NCI-H526 treated with DMSO at 0.1 percent for 48 hours (cell line): ENCODE measurements at places on chromosomes 1 and 21.

DNA sequence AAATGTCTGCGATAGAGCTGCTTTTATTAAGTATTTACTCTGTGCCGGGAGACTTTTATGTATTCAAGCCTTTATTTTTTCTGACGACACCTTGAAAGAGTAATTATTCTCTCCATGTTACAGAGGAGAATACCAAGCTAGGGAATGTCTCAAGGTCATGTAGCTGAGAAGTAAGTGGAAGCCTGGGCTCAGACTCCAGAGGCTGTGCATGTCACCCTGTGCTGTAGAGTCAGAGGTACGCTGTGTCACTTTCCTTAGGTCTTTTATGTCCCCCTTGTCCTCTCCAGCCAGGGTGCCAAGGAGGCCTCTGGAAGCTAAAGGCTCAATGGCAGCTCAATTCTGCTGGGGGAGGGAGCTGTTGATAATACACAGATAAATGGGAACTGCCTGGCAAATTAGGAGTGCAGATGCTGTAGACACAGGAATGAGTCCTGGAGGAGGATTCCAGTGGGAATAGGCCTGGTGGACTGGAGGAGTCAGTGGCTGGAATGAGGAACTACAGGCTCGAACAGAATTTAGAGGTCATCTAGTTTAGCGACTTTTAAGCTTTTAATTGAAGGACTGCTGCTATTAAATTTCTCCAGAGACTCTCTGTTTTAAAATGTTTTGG lies 9.3 kb upstream of the IL19 start:
- no peak for DNase-seq

GRCh38 chr21:29077651-29078090 lies 4.2 kb upstream of the CCT8 start:
- DNase-seq, result no peak

DNA sequence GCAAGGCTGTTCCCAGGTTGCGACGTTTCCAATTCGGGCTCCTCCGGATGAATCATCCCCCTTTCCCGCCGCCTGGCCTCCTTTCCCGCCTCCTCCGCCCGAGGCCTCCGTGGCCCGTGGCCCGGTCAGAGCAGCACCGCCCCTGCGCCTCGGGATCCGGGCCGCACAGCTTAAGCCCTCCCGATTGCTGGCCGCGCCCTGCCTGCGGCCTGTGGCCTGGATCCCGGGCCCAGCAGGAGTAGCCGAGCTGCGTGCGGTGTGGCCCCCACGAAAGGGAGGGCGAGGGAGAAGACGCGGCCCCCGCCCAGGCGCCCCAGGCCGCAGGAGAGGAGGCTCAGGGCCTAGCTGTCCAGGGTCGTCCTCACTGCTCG lies 1.0 kb downstream of the TMEM200B start:
- no peak for DNase-seq

- no peak for DNase-seq
These were observed 176.9 kb upstream of the FMN2 start for GRCh38 chr1:239914751-239915231.

DNA sequence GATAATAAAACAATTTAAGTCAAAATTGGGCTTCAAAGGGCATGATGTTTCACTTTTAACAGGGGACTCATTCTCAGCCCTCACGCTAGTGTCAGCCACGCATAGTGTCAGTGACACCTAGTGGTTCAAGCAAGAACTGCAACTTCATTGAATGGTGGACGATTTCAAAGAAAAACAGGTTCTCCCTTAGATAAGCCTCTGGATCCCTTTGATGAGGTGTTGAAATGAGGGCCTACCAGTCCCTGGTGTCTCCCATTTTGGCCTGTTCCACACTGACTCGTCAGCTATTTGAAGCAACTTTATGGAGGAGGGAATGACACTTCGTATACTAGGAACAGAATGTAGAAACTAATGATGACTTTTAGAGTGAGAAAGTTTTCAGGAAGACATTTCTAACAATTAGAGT lies 56.2 kb downstream of the FCRL5 start:
- DNase-seq, result peak; percentile 49

GRCh38 chr1:14403961-14404645 lies 194.4 kb upstream of the KAZN start:
- peak; percentile 75 for DNase-seq

DNA sequence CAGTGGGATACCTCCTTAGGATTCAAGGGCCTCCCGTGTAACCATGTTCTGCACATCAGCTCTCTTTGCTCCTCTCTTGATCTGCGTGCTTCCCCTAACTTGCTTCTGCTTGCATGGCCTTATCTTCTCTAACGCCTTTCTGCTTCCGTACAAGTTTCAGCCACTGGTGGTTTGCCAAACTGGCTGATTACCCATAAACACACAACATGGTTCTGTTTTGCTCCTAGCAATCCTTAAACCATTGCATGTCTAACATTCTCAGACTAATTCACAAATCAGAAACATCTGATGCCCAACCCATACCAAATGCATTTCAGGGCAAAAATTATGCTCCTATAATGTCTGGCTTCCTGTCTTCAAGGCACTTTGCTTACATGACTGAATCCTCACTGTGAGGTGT lies 166.4 kb downstream of the PBX1 start:
- no peak for DNase-seq

GRCh38 chr1:180947499-180947885 lies 34.8 kb downstream of the KIAA1614 start:
- DNase-seq, result no peak

DNA sequence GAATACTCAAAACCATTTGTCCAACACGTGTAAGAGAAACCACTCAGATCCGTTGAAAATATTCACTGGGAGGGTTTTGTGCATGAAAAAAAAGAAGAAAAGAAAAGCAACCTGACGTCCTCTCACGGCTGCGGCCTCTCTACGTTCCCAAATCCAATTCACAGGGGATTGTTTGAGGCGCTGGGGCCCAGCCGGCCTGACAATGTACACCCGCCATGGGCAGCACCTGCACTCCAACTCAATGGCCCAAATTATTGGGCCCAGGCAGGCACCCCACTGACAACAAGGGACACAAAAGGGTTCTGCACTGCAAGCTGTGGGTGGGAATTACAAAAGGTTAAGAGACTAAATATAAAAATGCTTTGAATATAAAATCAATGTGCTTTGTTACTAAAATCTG lies 41.5 kb downstream of the MORN1 start:
- no peak for DNase-seq

DNA sequence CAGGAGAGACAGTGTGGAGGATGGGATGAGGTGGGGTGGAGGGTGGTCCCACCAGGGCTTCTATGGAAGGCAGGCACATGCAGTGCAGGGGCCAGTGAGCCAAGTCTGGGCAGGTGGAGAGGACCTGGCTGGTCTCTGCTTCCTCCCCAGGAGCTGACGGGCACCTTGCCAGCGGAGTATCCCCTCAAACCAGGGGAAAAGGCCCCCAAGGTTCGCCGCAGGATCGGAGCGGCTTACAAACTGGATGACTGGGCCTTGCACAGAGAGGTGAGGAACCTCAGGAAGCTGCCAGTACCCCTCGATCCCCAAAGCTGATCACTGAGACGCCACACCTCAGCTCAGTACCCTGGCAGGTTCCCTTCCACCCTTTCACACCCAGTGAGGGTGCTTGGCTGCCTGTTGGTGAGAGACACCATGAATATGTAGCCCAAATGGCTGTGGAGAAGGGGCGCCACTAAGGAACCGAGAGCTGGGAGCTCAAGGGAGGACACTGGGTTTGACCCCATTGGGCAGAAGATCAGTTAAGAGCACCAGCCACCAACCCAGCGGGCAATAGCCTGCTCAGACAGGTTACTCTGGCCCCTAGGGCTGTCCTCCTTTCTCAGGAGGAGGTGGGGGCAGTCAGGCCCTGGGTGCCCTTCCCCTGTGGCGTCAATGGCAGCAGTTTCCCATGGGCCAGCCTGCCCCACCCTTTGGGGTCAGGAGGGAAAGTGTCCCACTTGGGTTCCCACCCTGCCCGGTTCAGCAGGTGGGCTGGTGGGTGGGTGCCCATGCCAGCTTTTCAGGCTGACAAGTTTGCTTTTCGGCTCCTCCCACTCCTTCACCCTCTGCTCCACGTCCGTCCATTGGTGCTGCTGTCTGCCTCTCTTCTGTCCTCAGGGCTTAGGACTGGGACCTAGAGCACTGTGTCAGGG lies 5.5 kb downstream of the INAVA start:
- no peak for DNase-seq

- DNase-seq, result no peak
These were observed 85.6 kb downstream of the EPS15 start for GRCh38 chr1:51433269-51433971.

- no peak for DNase-seq
These were observed 24.7 kb upstream of the POGK start for GRCh38 chr1:166814611-166815010.

DNA sequence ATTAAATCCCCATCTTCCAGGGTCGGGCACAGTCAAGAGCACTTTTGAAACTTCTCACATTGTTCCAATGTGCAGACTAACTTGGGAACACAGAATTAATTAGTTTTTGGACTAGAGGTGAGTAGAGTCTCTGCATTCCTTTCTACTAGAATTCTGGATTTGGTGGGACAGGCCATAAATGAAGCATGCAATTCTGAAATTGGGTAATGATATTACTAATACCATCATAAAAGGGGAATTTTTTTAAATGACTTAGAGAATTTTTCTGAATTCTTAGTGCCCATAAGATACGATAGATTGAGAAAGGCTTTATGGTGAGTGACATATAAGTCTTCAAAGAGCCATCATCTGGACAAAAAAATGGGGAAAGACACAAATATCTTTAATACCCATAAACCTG lies 41.8 kb downstream of the ADAMTS5 start:
- no peak for DNase-seq

- DNase-seq, result no peak
These were observed 5.2 kb downstream of the DIO1 start for GRCh38 chr1:53899206-53899628.

DNA sequence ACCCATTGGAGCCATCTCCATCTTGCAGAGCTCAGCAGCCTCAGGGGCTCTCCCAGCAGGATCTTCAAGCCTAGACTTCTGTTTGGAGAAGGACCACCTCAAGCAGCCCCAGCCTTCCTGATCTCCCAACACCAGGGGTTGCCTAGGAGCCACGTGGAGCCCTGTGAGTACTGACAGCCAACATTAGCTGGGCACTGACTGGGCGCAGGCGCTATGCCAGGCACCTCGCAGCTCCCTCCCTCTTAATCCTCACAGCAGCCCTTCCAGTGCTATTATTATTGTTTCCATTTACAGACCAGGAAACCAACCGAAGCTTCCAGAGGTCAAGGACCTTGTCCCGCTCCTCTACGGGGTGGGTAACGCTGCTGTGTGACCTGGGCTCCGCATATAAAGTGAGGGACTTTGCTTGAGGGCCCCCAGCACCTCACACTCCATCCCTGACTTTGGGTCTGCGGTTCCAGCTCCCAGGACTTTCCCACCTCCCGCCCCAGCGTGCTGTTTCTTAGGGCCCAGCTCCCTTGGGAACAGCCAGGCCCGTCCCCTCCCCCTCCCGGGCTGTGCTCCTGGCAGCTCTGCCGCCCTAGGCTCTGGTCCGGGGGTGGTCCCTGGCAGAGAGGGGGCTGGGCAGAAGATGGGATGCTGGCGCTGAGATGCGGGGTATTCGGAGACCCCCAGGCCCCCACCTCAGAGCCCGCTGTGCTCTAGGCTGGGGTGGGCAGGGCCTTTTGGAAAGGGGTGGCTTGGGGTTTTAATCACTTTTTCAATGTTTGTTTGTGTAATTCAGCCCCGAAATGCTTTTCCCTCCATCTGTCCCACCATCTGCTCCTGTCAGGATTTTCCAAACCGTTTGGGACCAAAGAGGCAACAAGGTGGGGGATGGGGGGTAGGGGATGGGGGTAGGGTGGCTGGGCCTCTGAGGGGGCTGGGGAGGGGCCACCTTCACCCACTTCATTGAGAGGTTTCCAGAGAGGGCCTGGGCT lies 4.1 kb upstream of the HPCA start:
- DNase-seq, result no peak

DNA sequence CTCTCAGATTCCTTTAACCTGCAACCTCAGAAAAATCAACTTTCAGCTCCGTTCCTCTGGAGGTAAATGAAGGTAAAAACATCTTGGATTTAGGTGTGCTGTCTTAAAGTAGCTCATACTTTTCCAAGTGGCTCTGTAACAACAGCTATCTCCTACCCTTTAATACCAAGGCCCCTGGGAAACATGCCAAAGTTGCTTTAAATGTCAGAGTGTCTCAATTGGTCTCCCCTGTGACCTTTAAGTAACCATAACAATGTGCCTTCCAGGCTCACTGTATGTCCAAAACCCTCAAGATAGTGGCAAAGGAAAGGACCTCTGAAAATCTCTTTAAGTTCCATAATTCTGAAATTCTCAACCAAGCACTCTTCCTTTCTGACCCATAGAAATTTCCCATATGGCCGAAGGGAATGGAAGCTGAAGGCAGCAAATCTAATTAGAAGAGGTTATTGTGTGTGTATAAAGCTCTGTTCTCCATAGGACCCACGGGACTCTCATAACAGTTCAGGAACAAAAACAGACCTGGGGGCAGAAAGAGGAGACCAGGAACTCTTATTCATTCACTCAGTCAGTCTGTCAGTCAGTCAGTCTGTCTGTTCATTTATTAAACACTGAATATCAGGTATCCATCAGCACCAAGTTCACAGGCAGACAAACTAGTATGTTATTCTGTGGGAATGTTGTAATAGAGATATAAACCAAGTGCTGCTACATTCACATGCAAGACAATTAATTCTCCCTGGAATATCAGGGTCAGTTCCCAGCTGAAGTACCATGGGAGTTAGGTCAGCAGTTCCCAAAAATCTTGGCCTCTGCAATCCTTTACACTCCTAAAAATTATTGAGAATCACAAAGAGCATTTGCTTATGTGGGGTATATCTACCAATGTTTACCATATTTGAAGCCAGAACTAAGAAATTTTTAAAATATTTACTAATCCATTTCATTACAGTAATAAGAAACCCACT lies 19.1 kb downstream of the ASTN1 start:
- DNase-seq, result no peak

- no peak for DNase-seq
These were observed 6.0 kb downstream of the CYB561D1 start for GRCh38 chr1:109499661-109500536.

GRCh38 chr1:48851638-48852037 lies 74.9 kb upstream of the BEND5 start:
- DNase-seq, result no peak

- peak; percentile 31 for DNase-seq
These were observed 3.2 kb downstream of the INKA2 start for GRCh38 chr1:111735858-111736544.

DNA sequence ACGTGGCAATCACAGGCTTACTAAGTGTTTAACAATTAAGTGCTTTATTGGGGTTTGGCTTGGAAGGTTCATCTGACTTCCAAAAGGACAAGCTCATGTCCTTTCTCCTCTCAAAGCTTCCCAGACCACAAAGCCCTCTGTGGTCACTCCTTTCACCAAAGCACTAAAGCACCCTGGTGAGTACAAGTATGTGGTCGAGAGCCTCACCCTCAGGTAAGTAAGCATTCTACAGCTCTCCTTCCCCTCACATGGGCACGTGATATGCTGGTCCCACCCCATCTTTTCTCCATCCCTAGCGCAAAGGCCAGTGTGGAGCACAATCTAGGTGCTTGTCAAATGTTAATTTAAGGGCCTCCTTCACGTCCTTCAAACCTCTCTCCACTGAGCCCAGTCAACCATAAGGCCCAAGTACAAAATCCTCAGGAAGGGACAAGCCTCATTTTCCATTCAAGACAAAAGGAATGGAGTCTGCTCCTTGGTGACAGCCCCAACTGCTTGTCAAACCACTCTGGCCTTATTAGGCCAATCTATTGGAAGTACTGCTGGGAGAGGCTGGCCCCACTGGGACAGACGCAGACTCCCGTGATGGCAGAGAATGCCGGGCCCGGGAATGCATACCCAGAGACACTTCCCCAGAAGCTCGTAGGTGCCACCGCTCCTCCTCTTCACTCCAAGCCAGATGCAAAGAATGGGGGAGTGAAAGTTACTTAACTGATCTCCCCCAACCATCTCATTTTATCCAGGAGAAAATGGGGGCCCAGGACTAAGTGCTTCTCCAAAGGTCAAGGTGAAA lies 7.8 kb downstream of the STMN1 start:
- no peak for DNase-seq
